ENCODE measurements at places on chromosomes 5 and 9.

- DNase-seq = no peak
Measured at GRCh38 chr9:27665136-27665535, 91.9 kb upstream of the C9orf72 start.

- DNase-seq = no peak
Measured at GRCh38 chr5:145470396-145470979, 364.7 kb downstream of the PRELID2 start.

DNA sequence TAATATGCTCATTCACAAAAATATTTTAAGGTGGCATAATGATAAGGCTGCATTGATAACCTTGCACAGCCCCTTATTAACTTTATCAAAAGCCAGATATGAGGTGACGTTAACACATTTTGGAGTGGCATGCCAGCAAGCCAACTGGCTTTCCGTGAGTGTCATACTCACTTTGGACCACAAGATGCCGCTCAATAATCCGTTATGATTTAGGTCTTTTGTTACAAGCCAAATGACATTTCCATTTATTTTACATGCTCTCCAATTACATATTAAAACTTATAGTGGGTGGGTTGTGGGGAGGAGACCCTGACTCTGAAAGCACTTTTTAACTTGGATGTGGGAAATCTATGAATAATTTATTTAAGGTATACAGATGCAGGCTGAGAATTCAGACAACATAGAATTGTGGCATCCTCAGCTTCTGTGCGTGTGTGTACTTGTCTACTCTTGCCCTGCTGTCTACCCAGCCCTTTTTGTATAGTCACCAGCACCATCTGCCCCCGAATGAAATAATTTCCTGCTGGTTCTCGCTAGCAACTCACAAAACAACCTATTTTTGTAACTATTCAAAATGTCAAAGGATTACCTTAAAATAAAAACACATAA lies 305.1 kb downstream of the PSAT1 start:
- no peak for DNase-seq

DNA sequence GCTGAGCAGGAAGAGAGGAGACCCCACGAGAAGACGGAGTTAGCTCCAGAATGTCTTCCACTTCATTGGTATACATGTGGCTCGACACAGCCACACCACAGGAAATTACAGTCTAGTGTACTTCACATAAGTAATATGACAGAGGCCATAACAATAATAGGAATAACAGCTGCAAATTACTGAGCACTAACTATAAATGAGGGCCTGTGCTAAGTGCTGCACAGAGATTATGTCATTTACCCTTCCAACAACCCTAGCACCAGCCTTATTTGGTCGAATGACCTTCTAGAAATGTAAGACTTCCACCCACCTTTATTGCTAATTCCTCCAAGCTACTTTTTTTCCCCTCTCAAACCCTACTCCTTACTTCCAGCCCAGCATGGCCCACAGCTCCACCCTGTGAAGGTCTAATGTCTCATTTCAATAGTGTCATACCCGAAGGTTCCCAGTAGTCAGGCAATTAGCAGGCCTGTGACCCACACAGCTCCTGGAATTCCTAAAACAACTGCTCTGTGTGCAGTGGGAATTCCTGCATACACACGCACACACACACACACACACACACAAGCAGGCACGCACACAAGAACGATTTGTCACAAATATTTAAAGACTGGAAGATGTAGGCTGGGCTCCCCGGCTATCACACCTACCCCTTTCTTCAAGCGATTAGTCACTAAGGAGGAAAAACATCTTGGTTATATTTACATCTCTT lies 134.5 kb downstream of the FRMD3 start:
- DNase-seq = no peak

DNA sequence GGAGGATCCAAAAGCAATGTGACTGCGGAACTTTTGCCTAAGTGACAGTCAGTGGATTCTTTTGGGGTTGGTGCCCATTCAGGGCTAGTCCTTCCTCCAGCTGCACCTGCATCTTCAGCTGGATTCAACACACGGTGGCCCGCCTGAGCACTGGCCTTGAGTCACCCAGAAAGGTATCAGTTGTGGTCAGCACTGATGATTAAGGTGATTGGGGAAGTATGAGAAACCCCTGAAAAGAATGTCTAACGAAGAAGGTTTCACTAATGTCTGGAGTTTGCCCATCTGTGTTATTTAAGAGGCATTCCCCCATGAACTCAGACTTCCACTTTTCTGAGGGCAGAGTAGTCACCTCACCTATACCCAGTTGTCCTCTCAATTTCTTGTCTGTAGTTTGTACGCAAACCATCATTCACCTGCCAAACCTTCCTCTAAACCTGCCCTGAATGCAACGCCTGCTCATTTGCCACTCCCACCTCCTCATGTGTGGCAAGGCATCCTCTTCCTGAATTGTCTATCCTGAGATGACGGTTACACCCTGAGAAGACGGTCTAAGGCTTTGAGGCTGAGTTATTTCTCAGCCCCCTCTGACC lies 27.2 kb downstream of the CSF2 start:
- DNase-seq = no peak

- DNase-seq = no peak
Measured at GRCh38 chr5:167944121-167944852, 347.2 kb upstream of the WWC1 start.

DNA sequence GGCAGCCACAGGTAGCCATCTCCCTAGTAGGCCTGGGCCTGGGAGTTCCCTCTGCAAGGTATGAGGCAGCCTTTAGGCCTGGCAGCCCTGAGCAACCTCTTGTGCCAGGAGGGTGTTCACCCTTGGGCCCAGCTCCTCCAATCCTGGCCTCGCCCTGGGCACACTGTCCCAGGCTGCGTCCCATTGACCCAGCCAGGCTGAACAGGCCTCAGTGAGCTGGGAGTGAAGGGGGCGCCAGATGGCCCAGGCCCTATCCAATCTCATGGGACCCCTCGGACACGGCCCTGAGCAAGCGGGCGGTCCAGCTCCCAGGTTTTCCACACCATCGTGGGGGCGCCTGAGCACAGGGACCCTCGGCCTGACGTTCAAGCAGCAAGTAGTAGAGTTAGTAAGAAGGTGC lies 14.5 kb downstream of the SH3GLB2 start:
- peak; percentile 67 for DNase-seq

- DNase-seq = no peak
Measured at GRCh38 chr5:139755892-139756671, 39.5 kb upstream of the PSD2 start.

GRCh38 chr9:136133191-136133958 lies 14.7 kb upstream of the TMEM250 start:
- DNase-seq = peak; percentile 83

DNA sequence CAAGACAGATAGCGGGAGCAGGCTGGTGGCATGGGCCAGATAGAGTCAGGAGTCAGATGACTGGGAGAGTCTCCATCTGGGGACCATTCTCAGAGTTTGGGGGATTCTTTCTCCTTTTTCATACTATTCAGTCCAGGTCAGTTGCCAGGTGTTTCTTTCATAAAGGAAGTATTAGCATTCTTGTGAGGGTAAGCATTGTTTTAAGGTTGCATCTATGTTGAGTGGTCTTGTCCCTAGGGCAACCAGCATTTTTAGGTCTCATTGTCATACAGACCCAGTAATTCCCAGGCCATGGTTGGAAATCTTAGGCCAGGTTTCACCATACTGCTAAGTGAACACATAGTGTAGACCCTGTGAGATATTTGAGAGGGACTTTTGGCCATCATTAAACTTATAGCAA lies 122.3 kb upstream of the POC5 start:
- no peak for DNase-seq

DNA sequence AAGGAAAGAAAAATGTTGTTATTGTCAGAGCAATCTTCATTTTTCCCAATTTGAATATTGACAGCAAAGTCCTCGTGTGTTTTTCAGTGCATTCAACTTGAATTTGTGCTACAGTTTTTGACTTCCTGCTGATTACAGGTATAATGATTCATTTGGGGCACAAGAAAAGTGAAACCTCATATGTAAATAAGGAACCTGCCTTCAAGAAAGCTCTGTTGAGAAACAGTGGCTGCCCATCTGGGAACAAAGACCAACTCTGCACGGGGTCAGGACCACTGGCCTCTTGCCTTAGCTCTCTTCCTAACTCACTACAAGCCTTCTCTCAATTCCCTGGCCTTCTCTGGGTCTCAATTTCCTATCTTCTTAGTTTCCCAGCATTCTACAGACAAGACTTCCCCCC lies 21.0 kb downstream of the TIMD4 start:
- no peak for DNase-seq

All from type B pancreatic cell (in vitro differentiated cells).